ENCODE measurements at places on chromosomes 7 and 10.

GRCh38 chr10:86798611-86799010, 42.2 kb downstream of the BMPR1A start:
- DNase-seq = no peak

DNA sequence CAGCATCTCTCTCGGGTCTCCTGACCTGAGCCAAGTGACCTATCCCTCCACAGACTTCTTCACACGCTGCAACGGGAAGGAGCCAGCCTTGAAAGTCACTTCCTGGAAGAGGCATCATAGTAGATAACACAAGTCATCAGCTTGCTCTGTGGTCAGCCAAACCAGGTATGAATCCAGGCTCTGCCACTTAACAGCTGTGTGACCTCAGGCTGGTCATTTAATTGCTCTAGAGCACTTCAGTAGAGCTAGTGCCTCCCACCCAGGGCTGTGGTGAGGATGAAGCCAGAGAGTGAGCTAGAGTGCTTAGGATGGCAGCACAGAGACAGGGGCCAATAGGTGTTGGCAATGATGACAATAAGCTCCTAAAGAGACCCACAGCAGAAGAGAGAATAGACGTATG, 247.7 kb upstream of the ZMIZ1 start:
- DNase-seq = no peak

- DNase-seq = no peak
Measured at GRCh38 chr7:106313456-106313901, 28.7 kb upstream of the NAMPT start.

DNA sequence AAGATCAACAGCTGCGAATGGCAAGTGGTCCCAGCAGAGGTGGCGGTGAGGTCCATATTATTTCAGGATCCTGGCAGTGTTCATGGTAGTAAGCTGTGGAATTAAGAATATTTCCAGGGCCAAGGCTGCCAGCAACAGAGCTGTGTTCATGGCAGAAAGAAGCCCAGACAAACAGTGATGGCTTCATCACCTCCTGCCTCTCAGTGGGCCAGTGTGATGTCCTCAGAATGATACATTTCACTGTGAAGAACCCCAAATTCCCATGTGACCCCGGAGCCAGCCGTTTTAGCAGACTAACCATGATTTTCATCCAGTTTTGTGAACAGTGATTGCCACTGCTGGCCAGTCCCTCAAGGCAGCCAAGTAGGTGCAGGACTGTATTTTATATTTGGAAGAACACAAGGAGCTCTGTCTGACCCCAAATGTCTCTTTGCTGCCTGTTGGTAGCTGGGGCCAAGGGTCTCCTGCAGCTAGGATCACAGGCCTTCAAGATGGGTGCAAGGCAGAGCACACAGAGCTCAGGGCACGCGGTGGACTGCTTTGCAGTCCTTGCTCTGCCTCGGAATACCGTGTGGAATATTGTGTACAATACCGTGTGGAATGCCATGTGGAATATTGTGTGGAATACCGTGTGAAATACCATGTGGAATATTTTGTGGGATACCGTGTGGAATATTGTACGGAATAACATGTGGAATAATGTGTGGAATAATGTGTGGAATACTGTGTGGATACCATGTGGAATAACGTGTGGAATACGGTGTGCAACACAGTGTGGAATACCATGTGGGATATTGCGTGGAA, 132.3 kb upstream of the CHST15 start:
- DNase-seq = no peak

DNA sequence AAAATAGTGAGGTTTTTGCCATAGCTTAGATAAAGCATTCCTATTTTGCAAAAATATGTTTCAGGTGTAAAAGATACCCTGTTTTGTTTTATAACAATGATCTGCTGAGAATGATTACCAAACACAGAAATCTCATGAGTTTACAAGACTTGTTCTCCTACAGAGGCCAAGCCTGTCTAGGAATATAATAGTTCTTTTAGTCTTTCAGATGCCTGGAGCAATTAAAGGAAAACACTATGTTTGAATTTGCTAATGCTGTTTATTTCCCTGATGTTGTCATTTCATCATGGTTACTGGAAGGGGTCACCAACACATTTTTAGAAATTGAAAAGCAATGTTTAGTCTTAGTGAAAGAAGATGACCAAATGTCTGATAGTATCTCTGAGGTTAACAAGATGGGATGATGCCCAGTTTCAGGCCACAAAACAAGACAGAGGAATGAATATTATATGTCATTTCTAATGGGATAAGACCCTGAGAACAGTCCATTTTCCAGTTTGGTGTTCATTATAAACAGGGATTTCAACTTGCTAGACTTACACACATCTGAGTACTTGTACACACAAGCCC, 559.9 kb downstream of the INHBA start:
- DNase-seq = no peak

- DNase-seq = no peak
Measured at GRCh38 chr7:11300241-11300640, 326.6 kb downstream of the PHF14 start.

DNA sequence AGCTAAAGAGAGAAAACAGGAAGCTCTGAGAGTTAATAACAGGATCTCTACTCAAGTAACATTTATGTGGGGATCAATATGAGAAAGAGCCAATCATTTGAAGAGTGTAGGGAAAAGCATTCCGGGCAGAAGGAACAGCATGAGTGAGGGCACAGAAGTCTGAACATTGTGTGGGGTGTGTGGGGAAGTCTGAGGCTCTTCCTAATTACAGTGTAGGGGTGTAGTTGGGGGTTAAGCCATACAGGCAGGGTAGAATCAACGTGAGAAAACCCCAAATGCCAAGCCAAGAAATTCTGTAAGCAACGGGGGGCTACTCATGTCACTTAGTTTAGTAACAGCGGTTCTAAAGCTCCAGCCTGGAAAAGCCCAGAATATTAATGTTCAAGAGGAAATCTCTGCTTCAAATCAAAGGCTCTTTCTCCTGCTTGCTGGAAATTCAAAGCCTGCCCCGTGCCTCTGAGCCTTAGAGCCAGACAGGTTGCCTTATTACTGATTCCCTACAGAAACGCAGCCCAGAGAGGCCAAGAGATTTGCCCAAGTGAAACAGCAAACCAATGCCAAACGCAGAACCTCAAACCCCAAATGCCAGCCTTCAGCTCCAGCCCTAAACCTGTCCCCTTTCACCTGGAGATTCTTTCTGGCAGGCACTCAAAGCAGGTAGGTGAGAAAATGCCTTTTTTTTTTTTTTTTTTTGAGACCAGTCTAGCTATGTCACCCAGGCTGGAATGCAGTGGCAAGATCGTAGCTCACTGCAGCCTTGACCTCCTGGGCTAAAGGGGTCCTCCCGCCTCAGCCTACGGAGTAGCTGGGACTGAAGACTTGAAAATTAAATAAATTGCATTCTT, 36.1 kb downstream of the DNAJB12 start:
- no peak for DNase-seq

DNA sequence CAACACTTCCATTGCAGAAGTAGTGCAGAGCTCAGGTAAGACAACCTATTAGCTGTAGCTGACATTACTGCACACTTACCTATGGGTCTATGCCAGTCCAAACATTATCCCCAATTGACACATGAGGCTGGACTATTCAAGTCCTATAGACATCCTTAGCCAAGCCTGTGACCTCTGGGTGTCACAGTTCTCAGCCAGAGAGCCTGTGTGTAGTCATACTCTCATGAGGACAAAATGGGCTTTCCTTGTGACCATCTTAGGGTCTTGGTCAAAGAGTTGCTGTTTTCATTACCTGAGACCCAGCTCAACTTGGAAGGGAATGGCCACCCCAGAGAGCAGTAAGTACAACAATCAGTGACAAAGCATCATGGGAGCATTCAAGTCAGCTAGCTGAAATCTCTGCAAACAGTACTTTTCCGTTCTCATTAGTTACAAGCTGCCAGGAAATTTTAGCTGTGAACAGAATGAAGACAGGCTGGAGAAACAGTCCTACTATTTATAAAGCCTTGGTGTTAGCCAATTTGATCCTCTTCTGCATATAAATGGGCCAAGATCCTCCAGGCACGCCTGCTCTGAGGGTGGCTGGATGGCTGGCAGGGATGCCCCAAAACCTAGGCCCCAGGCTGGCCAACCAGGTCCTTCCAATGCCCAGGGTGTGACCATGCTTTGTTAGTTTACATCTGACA, 44.3 kb downstream of the NUDCD3 start:
- DNase-seq = no peak

DNA sequence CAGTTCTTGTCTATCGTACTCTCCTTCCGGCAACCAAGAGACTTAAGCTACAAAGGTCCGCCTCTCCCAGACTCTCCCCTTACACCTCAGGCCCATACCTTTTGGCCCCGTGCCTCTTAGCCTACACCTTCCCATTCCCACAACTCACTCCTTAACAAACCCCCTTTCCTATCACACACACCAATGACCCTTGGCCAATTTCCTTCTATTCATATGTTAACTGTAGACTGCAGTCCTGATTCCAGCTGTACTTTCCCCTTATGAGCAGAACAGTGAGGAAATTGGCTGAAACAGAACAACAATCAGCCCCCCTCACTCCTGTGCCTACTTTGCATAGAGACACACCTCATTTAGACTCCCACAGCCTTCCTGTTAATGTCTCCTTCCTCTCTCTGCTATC, 1.4 kb upstream of the TMEM139 start:
- no peak for DNase-seq
